ENCODE measurements at places on chromosomes 1 and 21.

- no peak for DNase-seq
Observed at GRCh38 chr21:15820852-15821379, 91.1 kb downstream of the USP25 start.

GRCh38 chr21:36700295-36700970, 1.5 kb downstream of the SIM2 start:
- no peak for DNase-seq

DNA sequence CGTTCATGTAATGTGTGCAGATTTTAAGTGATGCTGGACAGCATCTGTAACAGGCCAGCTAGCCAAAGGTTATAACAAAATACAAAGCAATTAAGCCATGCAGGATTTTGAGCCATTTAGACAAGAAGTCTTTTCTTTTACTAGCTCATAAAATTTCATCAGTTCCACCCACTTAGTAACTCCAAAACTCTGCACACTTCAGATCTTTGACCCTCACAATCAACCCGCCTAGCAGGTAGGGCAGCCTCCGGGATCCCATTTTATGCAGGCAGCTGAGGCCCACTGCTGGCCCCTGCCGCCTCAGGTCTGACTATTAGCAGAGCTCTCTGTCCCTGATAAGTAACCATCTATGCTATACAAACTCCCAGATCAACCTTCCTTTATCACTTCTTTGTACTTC, 9.2 kb downstream of the LBR start:
- no peak for DNase-seq

DNA sequence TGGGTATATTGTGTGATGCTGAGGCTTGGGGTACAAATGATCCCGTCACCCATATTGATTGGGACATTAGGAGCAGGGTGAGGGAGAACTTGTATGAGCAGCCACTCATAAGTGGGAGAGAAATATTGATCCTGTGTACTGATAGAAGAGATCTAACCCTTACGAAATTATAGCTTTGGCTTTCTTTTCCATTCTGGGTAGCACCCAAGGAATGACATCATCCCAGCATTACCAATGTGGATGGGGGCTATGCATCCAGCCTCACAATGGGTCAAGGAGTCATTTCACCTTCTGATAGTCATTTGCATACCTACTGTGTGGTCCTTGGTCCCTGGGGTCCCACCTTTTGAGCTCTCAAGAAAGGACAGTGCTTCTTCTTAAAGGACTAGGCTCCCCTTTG, 1.9 kb upstream of the NAV1 start:
- no peak for DNase-seq

DNA sequence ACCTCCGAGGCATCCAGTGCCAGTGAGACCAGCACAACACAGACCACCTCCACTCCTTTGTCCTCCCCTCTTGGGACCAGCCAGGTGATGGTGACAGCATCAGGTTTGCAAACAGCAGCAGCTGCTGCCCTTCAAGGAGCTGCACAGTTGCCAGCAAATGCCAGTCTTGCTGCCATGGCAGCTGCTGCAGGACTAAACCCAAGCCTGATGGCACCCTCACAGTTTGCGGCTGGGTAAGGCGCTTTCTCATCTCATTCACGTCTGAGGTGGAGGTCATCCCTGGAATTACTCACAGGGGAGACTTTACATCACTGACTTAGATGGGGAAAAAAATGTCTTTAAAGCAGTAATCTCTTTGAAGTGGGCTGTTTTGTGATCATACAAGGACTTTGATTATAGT, 106.3 kb downstream of the CD247 start:
- no peak for DNase-seq

- no peak for DNase-seq
Observed at GRCh38 chr21:44392185-44392584, 38.8 kb downstream of the TRPM2 start.

- DNase-seq = no peak
Observed at GRCh38 chr1:17465228-17465627, 25.8 kb upstream of the RCC2 start.

GRCh38 chr1:212166244-212166643, 119.0 kb upstream of the PPP2R5A start:
- no peak for DNase-seq

GRCh38 chr1:193308438-193308837, 122.0 kb upstream of the B3GALT2 start:
- DNase-seq = no peak

DNA sequence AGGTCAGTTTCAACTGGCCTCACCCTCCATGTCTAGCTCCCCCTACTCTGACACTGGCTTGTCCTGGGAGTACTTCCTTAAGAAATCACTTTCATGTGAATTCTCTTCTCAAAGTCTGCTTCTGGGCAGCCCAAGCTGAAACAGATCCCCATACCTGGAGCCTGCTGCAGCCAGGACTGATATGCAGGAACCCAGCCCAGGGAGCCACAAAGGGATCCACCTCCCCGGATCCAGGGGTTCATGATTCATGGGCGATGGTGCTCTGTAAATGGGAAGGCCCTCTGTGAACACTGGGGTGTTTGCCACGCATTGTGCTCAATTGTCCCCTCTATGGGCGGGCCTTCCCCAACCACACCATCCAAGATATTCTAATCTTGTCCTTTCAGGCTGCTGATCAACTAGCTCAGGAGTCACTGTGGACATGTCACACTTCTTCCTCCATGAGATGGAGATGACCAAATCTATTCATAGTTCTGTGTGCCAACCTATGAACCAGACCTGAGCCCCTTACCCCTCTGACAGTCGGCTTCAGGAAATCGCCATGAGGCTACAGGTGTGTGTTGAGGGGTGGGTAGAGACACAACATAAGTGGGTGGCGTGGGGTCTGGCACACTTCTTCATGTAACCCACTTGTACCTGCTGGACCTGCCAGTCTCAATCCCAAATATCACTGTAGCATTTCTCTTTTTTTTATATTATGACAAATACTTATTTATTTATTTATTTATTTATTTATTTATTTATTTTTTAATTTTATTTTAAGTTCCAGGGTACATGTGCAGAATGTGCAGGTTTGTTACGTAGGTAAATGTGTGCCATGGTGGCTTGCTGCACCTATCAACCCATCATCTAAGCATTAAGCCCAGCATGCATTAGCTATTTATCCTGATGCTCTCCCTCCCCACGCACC, 41.8 kb downstream of the RUNX3 start:
- DNase-seq = no peak

DNA sequence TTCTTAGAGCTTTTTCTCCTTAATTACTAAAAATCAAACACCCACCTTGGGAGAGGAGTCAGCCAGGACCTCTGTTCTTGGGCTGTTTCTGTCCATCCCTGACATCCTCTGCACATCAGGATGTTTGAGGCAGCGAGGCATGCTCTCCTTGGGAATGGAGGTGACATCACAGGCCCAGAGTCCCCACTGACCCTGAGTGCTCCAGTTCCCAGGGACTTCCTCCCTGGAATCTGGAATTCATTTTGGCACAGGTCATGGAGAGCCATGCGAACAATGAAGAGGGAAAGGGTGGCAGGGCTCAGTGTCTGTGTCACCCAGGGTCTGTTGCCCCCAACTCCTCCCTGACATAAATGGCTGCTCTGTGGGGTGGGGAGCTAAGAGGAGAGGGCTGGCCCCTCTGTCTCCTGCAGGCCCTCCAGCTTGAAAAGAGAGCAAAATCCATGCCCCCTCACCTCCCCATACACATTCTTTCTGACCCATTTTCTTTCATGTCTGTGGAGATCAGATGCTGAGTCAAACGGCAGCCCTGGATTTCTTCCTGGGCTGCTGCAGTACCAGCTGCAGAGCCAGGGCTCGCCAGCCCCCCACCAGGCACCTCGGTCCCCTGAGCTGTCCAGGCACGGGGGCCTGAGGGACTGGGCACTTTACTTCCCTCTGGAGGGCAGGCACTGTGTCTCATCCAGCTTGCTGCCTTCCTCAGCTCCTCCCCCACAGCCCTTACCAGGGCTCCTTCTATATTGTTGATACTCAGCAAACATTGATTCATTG, 102.0 kb downstream of the NMNAT2 start:
- no peak for DNase-seq

DNA sequence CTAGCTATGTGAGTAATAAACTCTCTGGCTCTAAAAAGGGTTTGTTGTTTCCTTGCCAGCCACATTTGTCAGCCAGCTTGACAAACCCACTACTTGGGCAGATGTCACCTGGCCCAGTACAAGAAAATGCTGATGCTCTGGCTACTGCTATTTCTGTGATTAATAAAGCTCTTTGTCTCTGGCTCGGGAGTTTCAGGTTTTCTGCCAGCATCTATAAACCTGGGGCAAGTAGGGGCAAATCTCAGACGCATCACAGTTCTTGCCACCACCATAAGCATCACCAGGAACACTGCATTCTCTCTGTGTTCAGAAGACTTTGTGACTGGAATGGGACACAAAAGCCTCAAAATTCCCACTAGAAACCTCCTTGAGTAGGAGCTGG, 2.5 kb downstream of the ITLN2 start:
- no peak for DNase-seq

DNA sequence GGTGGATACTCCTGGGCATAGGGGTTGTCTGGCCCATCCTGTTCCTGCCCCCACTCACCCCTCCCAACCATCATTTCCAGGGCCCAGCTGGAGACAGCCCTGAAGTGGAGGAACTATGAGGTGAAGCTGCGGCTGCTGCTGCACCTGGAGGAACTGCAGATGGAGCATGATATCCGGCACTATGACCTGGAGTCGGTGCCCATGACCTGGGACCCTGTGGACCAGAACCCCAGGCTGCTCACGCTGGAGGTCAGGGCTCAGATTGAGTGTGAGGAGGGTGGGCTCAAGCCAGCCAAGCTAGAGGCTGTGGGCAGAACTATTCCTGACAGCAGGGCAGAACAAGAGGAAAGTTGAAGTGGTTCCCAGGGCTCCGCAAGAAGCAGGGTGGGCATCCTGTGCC, 14.2 kb downstream of the RHOC start:
- no peak for DNase-seq

- DNase-seq = no peak
Observed at GRCh38 chr1:5709461-5709975, 282.7 kb downstream of the NPHP4 start.

- DNase-seq = no peak
Observed at GRCh38 chr1:206769304-206769731, 1.3 kb upstream of the IL19 start.

GRCh38 chr21:38287476-38287875, 30.7 kb downstream of the KCNJ15 start:
- DNase-seq = no peak

DNA sequence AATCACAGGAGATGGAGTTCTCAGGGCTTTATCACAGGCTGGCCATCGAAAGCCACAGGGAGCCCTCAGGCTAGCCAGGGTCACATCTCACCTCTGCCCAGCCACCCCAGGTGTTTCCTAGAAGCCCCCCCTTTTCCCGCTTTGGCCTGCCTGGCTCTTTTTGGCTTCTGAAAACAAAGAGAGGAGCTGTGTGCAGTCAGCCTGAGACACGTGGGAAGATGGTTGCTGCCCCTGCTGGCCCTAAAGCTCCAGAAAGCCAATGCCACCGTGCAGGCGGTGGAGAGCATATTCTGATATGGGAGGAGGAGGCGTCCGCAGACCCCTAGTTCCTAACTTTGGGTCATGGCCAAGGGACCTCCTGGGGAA, 18.7 kb upstream of the LBR start:
- no peak for DNase-seq

DNA sequence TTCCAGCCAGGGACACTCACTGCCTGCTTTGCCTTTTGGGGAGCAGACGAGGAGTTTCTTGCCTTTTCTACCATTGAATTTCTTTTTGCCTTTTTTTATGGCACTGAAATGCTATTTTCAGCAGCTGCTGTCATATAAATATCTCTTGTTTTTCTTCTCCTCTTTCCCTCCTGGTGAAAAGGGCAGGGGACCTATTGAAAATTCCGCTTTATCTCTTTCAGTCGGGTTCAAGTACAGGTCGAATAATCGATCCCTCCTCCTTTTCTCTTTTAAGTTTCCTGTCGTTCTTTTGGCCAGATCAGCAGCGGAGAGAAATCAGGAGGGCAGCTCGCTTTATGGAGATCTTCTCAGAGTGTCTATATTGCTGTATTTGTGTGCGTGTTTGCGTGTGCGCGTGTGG, 67.4 kb upstream of the CASZ1 start:
- DNase-seq = no peak

DNA sequence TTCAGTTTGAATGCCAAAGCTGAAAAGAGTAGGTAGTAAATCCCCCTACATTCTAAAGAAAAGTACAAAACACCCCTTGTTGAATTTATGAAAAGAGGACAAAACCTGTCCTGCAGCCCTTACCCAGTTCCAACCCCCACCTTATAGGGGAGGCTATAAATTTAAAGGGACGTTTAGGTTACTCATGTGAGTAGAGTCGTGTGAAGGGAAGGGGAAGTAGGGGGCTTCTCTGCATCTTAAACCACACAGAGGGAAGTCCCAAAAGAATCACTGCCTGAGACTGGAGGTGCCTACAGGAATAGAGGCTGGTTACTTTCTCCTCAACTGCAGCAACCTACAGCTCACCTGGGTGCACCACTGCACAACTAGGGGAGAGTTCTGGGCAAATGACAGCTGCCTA, 36.7 kb upstream of the KIRREL1 start:
- no peak for DNase-seq

DNA sequence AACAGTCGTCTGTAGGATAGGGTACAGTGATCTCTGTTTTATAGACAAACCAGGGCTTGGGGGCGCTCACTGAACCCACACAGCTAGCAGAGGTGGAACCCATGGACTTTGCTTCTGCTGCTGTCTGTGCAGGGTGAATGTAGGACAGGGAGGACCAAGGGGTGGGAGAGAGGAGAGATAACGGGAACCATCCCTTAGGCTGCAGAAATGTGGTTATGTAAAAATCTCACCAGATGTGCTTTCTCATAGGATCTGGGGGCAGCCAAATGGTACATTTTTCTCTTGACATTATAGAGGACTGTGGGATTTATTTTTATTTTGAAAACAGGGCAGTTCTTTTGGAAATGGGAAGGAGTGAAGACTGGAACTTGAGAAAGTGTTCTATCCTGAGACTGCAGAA, 8.7 kb downstream of the NFASC start:
- DNase-seq = no peak

- peak; percentile 10 for DNase-seq
Observed at GRCh38 chr1:166479052-166479631, 312.3 kb upstream of the FAM78B start.

GRCh38 chr1:58714544-58714943, 14.7 kb upstream of the MYSM1 start:
- no peak for DNase-seq

DNA sequence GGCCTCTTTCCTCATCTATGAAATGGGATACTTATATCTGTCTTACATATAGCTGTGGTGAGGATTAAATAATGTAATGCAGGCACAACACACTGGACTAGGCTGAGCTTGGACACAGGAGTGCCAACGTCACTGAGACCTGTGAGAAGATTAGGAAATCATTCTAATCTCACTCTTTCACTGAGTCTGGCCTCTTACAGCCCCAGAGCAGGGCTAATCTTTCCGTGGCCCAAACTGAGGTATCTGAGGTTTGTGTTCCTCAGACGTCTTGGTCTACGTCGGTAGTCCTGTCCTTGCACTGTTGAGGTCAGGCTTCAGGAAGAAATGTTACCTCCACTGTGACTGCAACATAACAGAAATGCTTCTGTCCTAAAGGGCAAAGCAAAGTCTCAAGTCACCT, 22.6 kb upstream of the A3GALT2 start:
- no peak for DNase-seq

DNA sequence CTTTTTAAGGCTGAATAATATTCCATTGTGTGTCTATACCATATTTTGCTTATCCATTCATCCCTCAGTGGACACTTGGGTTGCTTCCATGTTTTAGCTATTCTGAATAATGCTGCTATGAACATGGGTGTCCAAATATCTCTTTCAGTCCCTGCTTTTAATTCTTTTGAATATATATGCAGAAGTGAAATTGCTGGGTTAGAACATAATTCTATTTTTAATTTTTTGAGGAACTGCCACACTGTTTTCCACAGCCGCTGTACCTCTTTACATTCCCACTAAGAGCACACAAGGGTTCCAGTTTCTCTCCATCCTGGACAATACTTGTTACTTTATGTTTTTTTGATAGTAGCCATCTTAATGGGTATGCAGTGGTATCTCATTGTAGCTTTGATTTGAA, 65.6 kb downstream of the RIMS3 start:
- DNase-seq = no peak

Measured in stromal cell of bone marrow (primary cell).